ENCODE measurements at places on chromosomes 6 and 20.

- no peak for DNase-seq
Observed at GRCh38 chr6:91080871-91081270, 494.0 kb upstream of the MAP3K7 start.

- peak; percentile 5 for DNase-seq
Observed at GRCh38 chr6:161922631-161923119, 648.8 kb upstream of the AGPAT4 start.

DNA sequence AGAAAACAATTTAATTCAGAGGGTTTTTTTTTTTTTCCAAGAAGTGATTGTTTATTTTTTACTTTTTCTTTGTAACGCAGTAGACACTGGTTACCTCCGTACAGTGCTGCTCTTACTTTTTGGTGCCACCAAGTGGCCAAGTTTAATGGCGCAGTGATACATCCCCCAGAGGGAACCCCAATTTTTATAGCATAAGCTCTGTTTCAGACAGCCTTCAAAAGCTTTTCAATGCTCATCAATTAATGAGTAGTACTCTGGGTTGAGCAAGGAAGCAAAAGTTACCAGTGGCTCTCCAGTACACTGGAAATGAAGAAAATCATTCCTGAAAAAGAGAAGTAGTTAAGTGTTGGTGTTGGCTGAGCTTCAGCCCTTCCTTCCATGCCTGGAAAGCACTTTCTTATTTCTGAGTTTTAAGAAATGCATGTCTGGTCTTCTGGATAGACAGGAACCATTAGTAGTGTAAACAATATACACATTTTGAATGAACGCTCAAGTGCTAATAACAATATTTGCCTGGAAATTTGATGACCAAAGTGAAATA, 129.1 kb upstream of the SMLR1 start:
- peak; percentile 48 for DNase-seq

DNA sequence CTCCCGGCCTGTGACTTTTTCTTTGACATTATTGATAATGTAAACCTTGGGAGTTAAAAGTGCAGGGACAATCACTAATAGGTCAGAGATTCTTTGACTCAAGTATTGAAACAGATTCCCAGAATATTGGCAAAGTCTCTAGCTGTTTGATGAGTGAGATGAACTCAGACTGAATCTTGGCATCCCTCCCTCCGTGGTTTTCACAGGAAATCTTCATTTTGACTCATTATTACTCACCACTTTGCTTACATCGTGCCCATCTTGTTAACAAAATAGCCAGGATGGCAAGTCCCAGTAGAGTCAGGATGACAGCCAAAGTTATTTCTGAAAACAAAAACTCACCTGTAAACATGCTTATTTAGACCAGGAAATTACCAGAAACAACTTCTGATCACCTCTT, 2.0 kb downstream of the TSBP1 start:
- DNase-seq, result no peak

- no peak for DNase-seq
Observed at GRCh38 chr6:36320475-36320874, 16.2 kb downstream of the BNIP5 start.

DNA sequence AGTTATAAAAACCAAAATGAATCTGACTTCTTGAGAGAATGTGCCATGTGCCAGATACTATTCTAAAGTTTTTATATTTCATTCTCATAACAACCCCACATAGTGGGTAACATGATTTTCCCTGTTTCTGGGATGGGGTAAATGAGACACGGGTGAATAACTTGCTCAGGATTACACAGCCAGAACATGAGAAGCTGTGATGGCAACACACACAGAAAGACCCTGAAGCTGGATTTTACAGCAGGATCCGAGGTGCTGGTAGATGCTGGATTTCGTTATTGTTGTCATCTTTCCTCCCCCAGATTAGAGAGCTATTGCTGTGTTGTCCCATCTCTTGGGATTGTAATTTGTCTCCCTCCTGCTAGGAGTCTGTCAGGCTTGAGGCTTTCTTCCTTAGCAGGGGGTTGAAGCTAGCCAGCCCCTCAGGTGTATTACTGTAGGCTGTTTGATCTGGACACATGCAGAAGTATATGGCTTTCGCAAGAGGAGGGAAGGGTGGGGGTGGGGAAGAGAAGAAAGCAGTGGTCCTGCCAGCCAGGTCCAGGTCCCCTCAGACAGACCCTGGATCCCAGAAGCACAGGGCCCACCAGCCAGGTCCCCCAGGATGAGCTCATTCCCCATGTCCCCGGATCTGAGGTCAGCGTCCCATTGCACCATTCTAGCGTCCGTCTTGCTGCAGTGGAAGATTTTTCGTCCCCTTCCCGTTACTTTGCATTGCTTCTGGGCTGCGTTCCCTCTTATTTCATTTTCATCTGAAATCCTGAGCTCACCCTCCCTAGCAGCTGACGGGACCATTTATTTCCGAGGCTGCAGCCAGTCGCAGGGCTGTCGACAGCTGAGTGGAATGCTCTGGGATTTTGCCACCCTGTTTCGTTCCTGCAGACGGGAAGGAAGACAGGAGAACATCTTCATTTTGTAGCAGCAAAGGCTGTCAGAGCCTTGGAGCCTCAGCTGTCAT, 7.3 kb upstream of the KCNG1 start:
- DNase-seq, result no peak

GRCh38 chr6:36679043-36679833, 724 bp downstream of the CDKN1A start:
- DNase-seq, result no peak

GRCh38 chr6:91704531-91704930, 1117.7 kb upstream of the MAP3K7 start:
- DNase-seq, result no peak

GRCh38 chr20:32070690-32071213, 18.7 kb downstream of the HCK start:
- DNase-seq, result no peak

GRCh38 chr6:156808287-156808686, 31.1 kb downstream of the ARID1B start:
- DNase-seq, result no peak

DNA sequence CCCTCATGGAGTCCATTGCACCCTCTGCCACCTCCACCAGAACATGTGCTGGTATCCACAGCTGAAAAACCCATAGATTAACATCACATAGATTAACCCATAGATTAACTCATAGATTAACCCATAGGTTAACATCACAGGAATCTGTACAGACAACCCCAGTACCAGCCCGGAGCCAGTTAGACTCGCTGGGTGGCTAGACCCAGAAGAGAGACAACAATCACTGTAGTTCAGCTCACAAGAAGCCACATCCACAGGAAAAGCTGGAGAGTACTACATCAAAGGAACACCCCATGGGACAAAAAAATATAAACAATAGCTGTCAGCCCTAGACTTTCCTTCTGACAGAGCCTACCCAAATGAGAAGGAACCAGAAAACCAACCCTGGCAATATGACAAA, 25.1 kb downstream of the SERPINB9 start:
- DNase-seq, result no peak

- no peak for DNase-seq
Observed at GRCh38 chr6:31791324-31792089, 4.0 kb downstream of the VARS1 start.

DNA sequence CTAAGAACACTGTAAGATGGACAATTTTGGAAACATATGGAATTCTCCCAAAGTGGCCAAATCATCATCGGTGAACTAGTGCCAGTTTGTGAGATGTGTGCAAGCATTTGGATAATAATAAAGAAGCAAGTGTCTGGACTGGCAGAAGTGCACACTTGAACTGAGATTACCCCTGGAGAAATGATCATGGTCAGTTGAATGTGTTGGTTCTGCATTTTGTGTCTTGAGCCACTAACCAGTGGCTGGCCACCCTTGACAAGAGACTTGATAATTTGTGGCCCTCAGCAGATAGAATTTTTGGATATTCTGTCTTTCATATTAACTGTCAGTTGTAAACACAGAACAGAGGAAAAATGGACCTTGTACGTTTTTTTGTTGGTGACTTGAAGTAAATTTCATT, 37.4 kb downstream of the CITED2 start:
- DNase-seq, result no peak

DNA sequence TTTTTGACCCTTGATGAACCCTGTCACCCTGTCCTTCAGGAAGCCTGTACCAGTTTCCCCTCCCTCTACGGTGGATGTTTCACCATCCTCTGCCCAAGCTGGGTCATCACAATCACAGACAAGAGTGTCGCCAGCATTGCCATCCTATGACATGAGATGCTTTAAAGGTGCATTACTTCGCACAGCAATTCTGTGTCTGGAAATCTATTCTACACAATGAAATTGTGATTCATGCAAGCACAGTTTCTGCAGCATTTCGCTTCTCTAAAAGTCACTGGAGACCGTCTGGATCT, 2.5 kb upstream of the ULBP2 start:
- DNase-seq, result no peak
